Activated CD8-positive, alpha-beta T cell treated with anti-CD3 and anti-CD28 coated beads, Interleukin-2, amount 10 ng/mL, durations not matched to agents 7 days and 5 days (primary cell): ENCODE measurements at places on chromosomes 16 and 17.

DNA sequence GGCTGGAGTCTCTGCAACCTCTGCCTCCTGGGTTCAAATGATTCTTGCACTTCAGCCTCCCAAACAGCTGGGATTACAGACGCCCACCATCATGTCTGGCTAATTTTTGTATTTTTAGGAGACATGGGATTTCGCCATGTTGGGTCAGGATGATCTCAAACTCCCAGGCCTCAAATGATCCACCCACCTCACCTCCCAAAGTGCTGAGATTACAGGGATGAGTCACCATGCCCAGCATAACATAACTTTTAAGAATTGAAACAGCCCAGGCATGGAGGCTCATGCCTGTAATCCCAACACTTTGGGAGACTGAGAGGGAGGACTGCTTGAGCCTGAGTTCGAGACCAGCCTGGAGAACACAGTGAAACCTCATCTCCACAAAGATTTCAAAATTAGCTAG is 2.5 kb downstream of the RSL1D1 start:
- DNase-seq = no peak

- DNase-seq = no peak
These were observed 29.3 kb downstream of the WSCD1 start for GRCh38 chr17:6099492-6099891.

- DNase-seq = no peak
These were observed 4.2 kb upstream of the CORO7 start for GRCh38 chr16:4420505-4421105.

- peak; percentile 60 for DNase-seq
These were observed 71.8 kb downstream of the PRKCA start for GRCh38 chr17:66373944-66374817.

DNA sequence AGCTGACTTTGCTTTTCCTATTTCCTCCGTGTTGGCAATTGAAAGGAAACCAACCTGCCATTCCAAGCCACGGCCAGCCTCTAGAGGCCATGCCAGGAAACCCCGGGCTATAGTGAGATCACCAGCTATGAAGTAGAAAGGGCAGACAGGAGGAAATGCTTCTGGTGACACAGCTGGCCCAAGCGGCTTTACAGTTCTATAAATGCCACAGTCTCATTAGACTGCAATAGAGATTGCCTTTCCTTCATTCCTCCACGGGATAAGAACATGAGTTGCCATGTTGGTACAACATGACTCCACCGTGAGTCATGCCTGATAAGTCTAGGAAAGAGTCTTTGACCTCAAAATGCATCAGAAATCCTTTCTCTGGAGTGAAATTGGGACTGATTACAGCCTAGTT is 384.9 kb downstream of the GRIN2A start:
- DNase-seq = no peak

DNA sequence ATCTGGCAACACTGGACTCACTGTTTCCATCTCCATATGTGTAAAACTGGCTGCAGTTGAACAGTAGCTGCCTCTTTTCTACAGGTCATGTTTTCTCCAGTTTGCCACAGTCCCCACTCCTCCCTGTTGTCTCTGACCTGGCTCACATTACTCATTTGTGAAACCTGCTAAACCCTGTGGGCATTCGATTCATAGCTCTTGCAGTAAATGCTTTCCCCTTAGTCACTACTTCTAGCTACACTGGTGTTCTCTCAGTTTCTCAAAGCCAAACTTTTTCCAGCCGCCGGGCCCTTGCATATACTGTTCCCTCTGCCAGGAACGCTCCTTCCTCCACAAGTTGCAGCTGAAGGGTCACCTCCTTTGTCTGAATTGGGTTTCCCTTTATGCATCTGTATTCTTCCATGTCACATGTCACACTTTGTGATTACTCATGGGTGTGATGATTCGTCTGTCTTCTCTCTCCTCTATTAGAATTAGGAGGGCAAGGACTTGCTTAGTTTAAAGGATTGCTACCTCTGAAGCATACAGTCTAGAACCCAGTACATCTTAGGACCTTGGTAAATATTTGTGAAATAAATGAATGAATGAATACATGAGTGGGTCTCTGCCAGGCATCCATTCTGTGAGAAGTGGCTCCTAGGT is 15.0 kb upstream of the MT4 start:
- no peak for DNase-seq

DNA sequence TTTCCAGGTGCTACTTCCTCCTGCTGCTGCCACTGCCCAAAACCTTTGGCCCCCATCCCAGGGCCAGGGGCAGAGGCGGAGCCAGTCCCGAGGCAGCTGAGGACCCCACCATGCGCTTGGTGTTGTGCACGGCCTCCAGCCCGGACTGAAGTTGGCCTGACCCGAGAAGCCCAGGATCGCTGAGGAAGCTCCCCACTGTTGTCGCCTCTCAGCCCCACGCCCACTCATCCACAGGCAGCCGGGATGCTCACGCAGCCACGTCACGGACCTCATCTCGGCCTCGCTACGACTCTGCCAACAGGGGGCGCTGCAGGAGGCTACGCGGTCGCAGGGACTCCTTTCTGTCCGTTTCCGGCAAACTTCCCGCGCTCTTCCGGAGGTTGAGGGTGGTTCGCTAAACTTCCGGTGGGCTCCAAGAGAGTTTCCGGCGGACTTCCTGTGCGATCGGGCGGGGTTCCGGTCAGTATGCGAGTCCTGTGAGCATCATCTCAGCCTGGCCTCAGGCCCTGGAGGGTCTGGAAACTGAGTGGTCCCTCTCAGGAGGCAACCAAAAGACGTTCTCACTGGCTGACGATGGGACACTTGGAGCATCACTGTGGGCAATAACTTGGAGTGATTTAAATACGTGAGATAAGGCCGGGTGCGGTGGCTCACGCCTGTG is 12.4 kb downstream of the ZG16B start:
- peak; percentile 80 for DNase-seq

- DNase-seq = no peak
These were observed 530.1 kb downstream of the KCNJ2 start for GRCh38 chr17:70699408-70699807.

DNA sequence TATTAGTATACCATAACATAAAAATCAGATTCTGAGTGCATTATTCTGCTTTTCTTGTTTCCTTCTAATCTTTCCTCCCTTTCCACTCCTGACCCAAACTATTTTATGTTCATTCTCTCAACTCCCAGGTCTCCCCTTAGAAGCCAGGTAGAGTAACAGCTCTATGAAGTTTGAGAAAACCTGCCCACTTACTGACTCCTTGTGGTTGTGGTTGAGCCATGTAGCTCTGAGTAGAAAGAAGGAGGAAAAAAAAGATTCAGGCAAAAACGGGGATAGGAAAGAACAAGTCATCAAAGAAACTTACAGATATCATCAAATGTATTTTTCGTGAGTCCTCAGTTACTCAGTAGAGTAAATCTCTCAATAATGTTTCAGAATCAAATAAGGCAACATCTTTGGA is 216.7 kb downstream of the PMP22 start:
- no peak for DNase-seq

DNA sequence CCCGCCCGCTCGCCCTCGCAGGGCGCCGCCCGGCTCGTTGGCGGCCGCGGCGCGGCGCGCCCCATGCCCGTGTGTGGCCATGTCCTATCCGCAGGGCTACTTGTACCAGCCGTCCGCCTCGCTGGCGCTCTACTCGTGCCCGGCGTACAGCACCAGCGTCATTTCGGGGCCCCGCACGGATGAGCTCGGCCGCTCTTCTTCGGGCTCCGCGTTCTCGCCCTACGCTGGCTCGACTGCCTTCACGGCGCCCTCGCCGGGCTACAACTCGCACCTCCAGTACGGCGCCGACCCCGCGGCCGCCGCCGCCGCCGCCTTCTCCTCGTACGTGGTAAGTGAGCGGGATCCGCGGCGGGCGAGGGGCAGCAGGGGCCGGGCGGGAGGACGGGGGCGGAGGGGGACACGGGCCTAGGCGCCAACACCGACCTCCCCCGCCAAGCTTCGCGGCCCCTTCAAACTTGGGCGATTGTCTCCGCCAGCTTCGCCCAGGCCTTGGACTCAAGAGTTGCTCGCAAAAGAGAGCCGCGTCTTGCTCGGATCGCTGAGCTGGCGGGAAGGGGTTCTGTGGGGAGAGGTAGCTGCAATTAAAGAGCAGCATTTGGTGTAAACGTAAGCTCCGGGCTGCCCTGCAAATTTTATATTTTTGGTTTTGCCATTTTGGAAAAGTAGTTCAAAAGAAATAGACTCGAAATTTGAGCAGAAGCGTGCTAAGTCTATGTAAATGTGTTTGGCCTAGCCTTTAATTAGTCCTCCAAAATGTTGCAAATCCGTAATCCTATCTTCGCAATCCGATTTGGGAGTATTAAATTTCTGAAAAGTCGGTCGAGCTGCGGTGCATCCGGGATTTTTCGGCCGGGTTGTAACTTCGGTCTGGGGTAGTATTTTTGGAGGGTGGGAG is 702 bp downstream of the IRX5 start:
- DNase-seq = no peak

GRCh38 chr17:49696233-49696761 is 11.5 kb downstream of the SLC35B1 start:
- peak; percentile 86 for DNase-seq

DNA sequence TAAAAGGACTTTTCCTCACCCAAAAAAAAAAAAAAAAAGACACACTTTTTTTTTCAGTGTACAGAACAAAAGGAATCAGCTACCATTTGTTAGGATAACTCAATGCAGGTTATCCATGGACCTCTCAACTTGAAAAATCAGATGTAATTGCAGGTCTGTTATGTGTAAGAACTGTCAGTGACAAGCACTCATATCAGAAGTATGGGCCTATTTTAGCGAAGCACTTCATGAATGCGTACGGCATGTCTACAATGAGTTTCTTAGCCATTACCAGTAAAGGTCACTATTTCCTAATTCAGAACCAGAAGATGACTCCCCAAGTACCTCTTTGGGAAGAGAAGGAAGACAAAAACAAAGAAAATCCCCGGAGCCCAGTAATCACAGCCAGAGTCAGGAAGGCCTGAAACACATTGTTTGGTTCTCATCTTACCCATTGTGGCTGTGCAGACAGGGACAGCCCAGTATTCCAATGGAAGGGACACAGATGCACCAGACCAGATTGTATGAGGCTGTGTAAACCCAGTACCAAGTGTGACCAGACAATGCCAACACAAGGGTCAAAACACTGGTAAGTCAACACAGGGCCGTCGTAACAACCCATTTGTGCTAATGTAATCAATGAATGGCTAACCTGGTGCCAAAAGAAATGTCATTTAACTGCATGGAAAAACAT is 188.0 kb downstream of the PMP22 start:
- DNase-seq = no peak

DNA sequence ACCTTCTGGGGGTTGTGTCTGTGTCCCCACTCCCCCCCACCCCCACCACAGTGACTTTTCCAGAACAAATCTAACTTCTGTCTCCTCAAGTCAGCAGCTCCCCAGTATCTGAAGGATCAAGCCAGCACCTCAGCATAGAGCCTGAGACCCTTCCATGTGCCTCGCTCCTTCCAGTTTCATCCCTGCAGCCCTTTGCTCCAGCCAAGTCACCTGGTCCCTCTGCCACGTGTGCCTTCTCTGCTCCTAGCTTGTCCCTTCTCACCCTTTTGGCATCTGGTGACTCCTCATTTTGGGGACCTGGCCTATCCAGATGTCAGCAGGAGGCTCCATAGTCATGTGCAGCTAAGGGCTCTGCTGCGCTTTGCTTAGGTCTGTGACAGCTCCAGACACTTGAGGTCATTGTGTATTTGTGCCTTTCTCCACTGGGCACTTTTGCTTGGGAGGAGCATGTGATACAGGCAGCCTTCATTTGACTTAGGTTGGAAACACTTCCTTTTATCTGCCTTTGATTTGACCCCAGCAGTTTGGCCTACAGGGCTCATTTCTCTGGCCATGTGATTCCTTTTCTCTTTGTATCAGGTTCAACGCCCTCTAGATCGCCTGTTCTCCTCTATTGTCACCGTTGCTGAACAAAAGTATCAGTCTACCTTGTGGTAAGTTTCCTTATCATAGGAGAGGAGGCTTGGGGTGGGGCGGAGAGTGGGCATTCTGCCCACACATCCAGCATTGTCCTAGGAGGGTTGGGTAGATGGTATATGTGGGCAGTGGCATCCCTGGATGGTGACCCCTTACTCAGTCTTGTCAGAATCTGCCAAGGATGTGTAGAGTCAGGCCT is 7.1 kb upstream of the NFATC3 start:
- DNase-seq = no peak

DNA sequence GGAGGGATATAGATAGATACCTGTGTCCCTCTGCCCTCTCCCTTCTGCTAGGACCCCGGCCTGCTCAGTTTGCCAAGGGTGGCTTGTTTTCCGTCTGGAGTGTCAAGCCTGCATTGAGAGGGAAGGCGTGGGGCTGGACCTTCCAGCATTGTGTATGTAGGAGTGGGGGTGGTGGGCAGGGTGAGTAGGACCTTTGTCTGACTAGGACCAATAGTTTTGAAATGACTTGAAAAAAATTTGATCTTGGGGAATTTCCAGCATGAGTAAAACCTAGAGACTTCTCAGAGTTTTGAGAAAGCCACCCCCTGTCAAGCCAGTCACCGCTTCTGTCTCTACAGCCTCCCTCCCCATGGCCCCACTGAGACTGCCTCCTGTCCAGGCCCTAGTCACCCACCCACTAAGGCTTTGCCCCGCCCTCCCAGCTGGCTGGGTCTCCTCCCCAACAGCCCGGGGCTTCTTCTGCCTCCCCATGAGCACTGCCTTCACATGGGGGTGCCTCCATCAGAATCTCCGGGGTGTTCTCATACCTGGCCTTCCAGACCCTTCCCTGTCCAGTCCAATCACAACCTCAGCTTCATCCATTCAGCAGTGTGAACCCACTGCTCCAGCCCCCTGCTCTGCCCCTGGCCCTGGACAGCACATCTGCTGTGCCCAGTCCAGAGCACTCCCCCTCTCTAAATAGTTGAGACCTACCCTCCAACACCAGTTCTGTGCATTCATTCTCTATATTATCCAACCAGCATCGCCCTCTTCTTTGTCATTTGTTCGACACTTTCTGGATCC is 207.0 kb downstream of the MSI2 start:
- peak; percentile 52 for DNase-seq

GRCh38 chr16:61277849-61278248 is 758.4 kb downstream of the CDH8 start:
- no peak for DNase-seq

DNA sequence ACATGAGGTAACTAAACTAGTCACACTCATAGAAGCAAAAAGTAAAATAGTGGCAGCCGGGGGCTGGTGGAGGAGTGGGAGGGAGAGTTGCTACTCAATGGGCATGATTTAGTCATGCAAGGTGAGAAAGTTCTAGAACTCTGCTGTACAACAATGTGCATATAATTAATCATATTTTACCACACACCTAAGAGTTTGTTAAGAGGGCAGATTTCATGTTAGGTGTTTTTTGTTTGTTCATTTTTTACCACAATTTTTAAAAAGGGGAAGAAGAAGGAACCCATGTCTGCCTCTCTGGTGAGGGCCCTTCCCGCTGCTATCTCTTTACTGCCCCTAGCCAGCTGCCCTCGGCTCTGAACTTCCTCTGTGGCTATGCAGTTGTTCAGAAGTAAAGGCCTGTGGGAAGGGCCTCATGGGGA is 11.2 kb downstream of the CD300LB start:
- DNase-seq = no peak
